ENCODE measurements at places on chromosomes 16 and 17.

DNA sequence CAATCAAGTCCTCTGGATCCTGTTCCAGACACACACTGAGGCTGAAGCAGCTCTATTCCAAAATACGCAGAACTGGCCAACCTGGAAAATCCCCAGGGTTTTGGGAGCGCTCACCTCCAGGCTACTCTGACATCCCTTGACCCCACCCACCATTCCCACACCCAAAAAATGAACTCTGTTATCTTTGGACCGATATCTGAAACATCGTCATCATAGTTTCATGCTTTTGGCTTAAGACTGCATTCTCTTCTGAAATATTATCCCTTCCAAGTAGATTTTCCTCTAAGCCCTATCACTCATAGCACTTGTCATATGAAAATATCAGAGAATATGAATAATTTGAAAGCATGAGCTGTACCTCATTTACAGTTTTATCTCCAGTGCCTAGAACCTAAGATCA is 34.7 kb downstream of the VAT1L start:
- ATAC-seq, result no peak

DNA sequence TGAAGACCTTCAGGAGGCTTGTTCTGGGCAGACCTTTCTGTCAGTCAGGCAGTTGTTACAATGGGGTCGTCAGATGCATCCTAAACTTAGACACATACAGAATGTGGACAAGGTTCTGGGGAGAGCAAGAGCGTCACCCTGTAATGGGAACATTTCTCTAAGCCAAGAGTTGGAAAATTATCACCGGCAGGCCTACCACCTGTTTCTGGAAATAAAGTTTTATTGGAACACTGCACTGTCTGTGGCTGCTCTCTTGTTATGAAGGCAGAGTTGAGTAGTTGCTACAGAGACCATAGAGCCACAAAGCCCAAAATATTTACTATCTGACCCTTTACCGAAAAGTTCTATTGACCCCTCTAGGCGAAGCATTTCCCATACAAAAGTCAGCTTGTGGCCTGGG is 106.2 kb downstream of the CPPED1 start:
- ATAC-seq, result no peak

DNA sequence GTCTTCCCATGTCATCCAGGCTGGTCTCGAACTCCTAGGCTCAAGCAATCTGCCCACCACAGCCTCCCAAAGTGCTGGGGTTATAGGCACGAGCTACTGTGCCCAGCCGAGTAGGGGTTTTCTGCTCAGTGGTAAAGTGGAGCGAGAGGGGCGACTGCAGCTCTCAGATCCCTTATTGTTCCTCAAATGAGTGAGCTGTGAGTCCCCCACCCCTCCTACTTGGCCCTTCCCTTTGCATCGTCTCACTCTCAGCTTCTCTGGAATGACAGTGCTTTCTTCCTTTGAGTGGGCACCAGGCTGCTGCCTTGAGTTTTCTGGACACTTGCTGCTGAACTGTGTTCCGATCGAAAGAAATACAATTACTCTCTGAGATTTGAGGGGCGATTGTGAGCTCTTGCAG is 63.5 kb downstream of the MSI2 start:
- ATAC-seq, result no peak

DNA sequence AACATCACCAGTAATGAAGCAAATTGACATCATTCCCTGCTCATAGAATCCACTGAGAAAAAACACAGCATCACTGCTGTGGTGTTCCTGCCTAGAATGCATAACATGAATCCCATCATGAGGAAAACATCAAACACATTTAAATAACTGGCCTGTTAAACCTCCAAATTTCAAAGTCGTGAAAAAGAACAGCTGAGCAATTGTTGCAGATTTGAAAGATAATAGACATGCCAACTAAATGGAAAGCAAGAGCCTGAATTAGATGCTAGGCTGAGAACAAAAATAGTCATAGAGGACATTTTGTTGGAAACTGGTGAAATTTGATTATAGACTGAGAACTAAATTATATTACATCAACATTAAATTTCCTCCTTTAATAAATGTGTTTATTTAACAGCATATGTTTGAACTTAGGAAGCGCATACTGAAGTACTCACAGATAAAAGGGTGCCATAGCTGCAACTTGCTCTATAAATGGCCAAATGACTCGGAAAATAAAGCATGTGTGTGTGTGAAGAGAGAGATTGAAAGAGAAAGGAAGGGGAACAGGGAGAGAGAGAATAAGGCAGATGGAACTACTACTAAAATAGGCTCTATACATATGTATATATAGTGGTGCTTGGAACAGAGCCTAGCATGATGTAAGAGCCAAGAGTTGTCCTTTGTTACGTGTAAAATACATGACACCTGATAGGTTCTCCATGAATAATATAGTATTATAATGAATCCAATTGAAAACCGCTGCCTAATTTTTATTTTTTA is 305.0 kb upstream of the MON1B start:
- no peak for ATAC-seq

- peak; percentile 54 for ATAC-seq
Observed at GRCh38 chr17:39617446-39618245, 9.1 kb upstream of the PPP1R1B start.

GRCh38 chr17:38352245-38353085 is 821 bp downstream of the SOCS7 start:
- ATAC-seq, result peak; percentile 10

DNA sequence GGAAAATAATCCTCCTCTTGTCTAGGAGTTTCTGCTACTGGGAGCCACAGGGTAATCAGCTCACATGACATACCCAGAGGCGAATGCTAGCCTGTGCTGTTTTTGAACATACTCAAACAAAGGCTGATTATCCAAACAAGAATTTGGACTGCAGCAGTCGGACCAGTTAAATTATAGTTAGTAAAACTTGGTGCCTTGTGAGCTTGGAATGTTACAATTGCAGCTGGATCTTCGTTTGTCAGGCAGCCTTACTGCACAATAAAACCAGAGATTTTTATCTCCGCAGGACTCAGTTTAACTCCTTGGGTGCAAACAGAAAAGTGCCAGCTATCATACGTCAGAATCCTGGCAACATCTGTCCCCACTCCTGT is 163.8 kb upstream of the TBX2 start:
- no peak for ATAC-seq

GRCh38 chr16:71610936-71611871 is 14.8 kb upstream of the MARVELD3 start:
- peak; percentile 61 for ATAC-seq

GRCh38 chr16:13081825-13082331 is 180.5 kb downstream of the SHISA9 start:
- ATAC-seq, result no peak

GRCh38 chr17:16443511-16444257 is 28.3 kb downstream of the TRPV2 start:
- no peak for ATAC-seq

GRCh38 chr16:50644729-50645128 is 36.4 kb downstream of the SNX20 start:
- peak; percentile 62 for ATAC-seq

DNA sequence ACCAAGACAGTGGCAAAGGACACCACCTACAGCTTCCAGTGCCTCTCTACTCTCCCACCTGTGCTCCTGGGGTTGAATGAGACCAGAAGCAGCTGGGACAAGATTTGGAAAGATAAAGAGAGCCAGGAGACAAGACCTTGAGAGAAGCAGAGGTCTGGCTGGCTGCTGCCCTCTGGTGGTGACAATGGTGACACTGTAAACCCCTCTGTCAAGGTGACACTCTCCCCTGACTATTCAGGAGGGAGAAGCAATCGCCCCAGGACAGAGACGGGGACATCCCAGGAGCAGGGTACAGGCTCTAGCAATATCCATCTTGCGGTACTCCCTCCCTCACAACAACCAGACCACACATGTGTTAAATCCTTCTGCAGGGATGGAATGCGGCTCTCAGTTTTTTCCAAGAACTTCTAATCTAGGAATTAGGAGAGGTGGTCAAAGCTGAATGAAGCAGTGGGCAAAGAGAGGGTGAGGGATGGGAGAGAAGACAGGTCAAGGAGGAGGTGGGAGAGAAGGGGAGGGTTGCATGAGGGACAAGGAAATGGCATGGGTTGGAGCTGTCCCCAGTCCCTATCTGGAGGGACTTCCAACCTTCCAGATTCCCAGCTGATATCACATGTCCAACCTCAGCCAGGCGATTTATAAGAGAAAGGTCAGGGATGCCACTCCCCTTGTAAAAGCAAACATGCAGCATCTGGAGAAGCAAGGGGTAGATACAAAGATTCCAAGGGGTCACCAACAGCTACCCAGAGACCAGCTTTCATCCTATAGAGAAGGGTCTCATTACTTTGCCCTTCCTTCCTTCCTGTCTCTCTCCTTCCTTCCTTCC is 2.9 kb downstream of the PHOSPHO1 start:
- peak; percentile 38 for ATAC-seq

- peak; percentile 48 for ATAC-seq
Observed at GRCh38 chr16:48272837-48273421, 25.6 kb upstream of the ABCC11 start.

DNA sequence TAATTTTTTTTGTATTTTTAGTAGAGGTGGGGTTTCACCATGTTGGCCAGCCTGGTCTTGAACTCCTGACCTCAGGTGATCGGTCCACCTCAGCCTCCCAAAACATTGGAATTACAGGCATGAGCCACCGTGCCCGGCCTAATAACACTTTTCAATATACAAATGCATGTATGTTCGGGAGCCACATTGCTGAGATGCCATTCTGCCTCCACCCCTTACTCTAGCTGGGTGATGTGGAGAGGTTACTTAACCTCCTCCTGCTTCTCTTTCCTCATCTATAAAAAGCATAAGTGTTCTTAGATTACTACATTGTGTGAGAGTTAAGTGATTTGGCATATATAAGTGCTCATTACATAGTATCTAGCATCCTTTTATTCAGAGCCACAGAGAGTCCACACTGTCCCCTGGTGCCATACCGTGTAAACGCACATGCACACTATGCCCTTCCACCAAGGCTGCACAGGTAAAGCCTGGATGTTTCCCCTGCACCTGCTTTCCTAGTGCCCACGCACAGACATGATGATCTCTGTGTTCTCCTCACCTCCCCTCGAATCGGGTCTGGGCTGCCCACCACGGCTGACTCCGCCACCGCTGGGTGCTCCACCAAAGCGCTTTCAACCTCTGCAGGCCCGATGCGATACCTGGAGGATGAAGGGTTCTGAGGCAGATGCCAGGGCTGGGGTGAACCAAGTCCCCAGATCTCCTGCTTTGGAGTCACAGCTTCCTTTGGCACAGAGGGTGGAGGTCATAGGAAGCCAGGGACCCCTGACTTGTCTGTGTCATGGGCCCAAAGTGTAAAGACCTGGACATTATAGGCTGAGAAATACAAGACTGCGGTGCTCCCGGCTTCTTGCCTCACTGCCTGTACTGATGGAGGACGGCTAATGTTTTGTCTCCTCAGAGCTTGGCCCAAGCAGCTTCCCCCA is 49.0 kb upstream of the ACSM2B start:
- ATAC-seq, result no peak

- no peak for ATAC-seq
Observed at GRCh38 chr17:81046770-81047359, 11.9 kb downstream of the BAIAP2 start.

- ATAC-seq, result no peak
Observed at GRCh38 chr17:30393911-30394867, 15.5 kb downstream of the CPD start.

- no peak for ATAC-seq
Observed at GRCh38 chr17:81930142-81931125, 2.9 kb upstream of the MAFG start.

DNA sequence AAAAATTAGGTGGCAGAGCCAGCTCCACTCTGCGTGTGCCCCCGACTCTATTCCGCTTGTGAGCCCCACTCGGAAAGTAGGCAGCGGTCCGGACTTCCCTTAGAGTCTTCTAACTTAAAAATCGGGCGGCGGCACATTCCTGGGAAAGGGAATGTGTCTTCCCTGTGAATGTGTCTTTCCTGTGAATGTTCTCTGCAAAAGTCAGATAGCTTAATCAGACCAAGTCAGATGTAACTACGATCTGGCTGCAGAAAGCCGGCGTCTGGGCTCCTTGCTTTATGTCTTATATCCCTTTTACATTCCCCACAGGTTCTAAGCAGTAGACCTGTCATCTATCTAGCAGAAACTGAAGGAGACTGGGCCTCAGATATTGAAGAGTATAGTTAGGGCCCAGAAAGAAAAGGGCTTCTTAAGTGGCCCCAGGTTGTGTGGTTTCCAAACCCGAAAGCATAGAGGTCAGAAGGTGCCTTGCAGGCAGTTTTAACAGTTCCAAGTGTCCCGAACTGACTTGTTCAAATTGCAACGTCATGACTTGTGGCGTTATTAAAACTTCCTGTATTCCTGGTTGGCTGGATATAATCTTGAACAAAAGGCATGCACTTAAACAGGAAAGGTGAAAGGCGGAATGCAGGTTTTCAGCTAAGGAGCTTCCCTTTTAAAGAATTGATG is 601 bp downstream of the PHKB start:
- no peak for ATAC-seq

DNA sequence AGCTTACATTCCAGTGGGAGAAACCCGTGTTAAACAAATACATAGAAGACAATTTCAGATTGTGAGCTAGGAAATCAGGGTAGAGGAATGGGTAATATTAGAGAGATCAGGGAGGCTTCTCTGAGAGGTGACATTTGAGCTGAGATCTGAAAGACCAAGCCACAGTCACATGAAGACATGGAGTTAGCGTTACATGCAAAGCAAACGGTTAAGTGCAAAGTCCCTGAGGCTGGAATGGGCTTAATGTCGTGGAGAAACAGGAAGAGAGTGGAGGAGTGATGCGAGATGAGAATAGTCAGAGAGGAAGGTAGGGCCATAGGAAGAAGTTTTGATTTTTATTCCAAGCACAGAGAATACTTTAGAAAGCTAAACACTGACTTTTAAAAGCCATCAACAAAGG is 246.1 kb downstream of the IRX3 start:
- ATAC-seq, result no peak

DNA sequence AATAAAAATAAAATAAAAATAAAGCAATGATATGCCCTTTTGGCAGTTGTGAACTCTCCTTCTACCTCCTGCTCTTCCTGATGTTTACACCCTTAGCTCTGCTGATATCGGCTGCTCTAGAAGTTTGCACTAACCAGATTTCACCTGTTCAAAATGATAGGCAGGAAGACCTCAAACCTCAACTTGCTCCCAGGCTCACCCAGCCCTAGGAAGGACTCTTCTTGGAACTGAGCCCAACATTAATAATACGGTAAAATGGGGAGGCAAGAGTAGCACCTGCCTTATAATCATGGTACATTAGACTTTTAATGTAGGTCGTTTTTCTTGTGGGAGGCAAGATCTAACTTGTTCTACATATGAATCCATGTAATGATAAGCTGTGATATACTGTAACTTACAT is 61.2 kb upstream of the MED13 start:
- ATAC-seq, result no peak

GRCh38 chr16:48617711-48618148 is 7.8 kb upstream of the N4BP1 start:
- no peak for ATAC-seq

DNA sequence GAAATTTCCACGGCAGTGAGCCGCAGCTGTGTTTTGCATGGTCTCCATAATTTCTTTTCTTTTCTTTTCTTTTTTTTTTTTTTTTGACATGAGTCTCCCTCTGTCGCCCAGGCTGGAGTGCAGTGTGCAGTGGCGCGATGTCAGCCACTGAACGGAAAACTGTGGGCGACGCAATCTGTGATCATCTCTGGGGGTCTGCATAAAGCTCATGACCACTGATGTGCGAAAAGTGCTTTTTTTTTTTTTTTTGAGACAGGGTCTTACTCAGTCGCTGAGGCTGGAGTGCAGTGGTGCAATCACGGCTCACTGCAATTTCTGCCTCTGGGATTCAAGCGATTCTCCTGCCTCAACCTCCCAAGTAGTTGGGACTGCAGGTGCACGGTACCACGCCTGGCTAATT is 117.6 kb downstream of the ABCC6 start:
- no peak for ATAC-seq
